ENCODE measurements at places on chromosomes 6 and 20.
A peak's percentile ranks its signal among the peaks of the same experiment; 100 is the strongest.

GRCh38 chr6:168130697-168131371 lies 51.8 kb upstream of the FRMD1 start:
- DNase-seq: no peak

DNA sequence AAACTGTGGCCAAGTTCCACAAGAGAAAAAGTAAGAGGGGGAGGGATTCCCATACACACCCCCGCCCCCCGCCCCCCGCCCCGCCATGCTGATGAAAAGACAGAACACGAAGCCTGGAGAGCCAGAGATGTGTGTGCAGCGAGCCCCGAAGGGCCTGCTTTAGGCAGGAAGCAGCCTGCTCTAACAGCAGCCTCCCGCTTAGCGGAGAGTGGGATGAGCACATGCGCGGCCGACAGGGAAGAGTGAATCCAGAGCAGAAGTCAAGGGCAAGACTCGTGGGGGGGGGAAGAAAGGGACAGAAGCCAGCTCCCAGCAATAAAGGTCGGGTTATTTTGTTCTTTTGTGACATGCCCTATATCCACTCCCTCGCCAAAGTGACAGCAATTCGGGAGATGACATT lies 67.2 kb upstream of the PTGIS start:
- no peak for DNase-seq

DNA sequence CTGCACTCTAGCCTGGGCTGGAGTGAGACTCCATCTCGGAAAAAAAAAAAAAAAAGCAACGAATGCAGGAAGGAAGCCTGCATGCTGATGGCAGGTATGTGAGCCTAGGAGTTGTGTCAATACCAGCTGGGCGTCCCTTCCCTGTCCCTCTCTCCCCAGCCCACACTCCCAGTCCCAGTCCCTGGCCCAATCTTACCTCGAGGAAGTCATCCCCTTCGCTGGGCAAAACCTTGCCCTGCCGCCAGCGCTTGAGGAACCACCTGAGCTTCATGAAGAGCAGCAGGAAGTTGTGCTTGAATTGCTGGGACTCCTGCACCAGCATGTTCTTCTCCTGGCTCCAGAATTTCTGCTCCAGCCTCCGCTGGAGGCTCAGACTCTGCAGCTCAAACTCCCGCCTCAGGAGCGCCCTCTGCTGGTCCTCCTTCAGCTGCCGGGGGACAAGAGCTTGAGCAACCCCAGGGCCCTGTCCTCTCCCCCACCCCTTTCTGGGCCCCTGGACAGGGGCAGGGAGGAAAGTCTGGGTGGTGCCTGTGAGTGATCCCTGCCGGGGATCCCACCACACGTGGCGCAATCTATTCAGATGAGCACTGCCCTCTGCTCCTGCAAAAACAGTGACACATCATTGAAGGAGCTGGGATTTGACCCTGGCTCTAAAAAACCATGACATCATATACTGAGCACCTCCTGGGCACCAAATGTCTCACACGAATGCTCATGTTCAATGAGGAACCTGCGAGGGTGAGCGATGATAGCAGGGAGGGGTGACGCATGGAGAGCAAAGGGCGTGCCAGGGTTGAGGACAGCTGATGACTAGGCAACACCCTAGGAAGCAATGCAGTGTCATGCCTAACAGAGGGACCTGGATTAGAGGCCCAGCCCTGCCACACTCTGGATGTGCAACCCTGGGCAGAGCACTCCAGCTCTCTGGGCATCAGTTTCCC lies 35.0 kb upstream of the DSN1 start:
- peak; percentile 78 for DNase-seq

DNA sequence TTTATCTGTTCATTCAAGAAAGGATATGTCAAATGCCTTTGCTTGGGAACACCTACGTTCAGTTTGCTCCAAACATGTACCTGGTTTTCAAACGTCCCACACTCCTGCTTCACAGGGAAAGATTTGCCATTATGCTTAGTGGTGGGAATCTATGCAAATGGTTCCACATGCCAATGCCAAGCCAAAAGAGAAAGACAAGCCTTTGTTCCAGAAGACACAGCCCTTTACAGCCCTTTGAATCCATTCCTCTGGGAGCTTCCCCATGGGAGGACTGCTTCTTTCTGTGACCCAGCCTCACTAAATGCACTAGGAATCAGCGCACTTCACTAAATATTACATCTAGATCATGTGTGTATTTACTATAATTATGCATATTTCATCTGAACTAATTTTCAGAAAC lies 619.5 kb downstream of the PRKN start:
- DNase-seq: no peak

GRCh38 chr20:38894091-38894847 lies 31.9 kb upstream of the FAM83D start:
- no peak for DNase-seq

All from activated CD8-positive, alpha-beta memory T cell treated with anti-CD3 and anti-CD28 coated beads for 48 hours (primary cell).